ENCODE measurements at places on chromosomes 5 and 9.
A peak's percentile ranks its signal among the peaks of the same experiment; 100 is the strongest.

DNA sequence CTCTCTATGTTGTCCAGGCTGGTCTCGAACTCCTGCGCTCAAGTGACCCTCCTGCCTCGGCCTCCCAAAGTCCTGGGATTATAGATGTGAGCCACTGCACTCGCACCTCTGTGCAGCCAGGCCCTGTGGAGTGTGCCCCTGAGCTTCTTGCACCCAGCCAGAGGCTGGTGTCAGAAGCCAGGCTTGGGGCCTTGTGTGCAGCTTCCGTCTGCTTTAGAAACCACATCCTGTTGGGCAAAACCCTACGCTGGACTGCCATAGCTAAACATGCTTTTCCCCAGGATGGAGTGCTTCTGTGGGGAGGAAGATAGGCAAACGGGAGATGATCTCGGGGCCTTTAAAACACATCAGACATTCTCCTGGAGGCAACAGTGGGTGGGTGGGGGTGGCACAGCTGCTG lies 40.1 kb downstream of the PRRT1B start:
- peak; percentile 55 for DNase-seq

GRCh38 chr9:90770182-90770738 lies 31.4 kb upstream of the SYK start:
- DNase-seq, result no peak

- DNase-seq, result no peak
Measured at GRCh38 chr5:142540922-142541422, 144.9 kb downstream of the FGF1 start.

GRCh38 chr5:91006713-91007112 lies 376.4 kb downstream of the ARRDC3 start:
- no peak for DNase-seq

DNA sequence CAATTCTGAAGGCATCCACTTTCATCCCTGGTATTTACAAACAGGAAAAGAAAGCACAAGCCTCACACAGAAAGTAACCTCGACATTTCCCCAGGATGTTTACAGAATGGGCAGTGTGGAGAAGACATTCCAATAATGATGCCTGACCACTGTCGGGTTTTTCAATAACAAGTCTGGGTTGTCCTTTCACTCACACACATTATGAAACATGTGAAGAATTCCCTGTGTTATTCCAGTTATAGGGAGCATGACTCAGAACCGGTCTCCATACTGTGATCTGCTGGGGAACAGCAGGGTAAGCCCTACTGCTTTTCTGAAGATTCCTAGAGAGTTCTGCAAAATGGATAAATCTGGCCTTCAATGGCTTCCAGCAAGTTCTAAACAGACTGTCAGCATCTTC lies 155.3 kb downstream of the ADAMTS12 start:
- DNase-seq, result no peak

GRCh38 chr9:138020795-138021182 lies 143.2 kb downstream of the CACNA1B start:
- no peak for DNase-seq

- DNase-seq, result no peak
Measured at GRCh38 chr5:82639393-82640144, 361.4 kb upstream of the RPS23 start.

- DNase-seq, result no peak
Measured at GRCh38 chr5:139896718-139897117, 101.1 kb downstream of the PSD2 start.

GRCh38 chr5:27171761-27172261 lies 133.4 kb upstream of the CDH9 start:
- DNase-seq, result no peak

DNA sequence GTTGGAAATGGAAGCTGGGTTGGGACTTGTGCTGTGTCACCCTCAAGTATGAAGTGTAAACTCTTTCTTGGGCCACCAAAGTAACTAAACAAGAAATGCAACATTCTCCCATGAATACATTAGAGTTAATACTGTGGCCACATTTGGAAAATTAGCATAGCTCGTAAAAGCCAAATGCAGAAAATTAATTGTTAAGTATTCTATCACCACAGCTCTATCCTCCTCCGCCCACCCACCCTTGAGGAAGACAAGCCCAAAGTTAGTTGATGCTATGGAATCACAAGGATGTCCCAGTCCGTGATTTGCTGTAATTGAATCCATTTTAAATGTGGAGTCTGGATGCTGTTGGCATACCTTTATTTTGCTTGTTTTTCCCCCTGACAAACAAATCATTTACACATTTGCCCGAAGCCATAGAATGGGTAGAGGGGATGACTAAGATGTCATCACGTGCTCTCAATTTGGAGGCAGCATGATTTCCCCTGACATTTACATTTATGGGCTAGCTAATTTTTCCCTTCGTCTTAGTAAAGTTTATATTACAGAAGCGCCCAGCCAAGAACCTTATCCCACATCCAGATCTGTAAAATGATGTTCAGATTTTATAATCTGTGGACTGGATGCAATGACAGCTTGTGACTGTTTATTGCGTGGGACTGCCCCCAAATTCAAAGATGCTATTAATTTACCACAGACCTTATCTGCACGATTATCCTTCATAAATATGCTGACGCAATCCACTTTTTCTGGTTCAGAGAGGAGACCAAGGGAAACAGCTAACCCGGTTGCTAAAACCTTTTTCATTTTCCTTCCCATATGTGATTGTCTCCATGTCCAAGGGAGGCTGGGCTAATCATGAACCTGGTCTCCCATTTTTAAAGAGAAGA lies 3.7 kb downstream of the MSX2 start:
- DNase-seq, result no peak

- DNase-seq, result no peak
Measured at GRCh38 chr9:81549500-81550206, 139.7 kb downstream of the TLE1 start.

DNA sequence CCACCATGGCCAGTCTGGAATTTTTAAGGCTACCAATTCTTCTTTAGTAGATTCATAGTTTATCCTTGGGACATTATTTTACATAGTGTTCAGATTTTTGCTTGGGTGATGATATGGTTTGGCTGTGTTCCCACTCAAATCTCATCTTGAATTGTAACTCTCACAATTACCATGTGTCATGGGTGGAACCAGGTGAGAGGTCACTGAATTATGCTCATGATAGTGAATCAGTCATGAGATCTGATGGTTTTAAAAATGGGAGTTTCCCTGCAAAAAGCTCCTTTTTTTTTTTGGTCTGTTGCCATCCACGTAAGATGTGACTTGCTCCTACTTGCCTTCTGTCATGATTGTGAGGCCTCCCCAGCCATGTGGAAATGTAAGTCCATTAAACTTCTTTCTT lies 163.9 kb downstream of the GABRG2 start:
- no peak for DNase-seq

DNA sequence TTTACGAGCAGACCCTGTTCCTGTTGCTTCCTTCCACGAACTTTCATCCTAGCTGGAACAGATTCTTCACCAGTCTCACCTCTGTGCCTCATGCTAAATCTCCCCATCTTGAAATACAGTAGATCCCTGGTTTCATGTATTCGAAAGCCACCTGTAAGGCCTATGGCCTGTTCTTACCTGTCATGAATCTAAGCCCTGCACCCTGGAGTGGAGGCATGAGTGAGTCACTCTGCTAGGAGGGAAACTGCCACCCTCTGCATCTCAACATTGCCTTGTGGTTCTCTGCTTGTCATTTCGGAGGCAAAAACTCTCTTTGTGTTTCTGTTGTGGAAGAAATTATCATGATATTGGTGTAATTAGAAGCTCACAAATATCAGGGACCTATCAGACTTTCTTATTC lies 320.0 kb downstream of the ENC1 start:
- no peak for DNase-seq

DNA sequence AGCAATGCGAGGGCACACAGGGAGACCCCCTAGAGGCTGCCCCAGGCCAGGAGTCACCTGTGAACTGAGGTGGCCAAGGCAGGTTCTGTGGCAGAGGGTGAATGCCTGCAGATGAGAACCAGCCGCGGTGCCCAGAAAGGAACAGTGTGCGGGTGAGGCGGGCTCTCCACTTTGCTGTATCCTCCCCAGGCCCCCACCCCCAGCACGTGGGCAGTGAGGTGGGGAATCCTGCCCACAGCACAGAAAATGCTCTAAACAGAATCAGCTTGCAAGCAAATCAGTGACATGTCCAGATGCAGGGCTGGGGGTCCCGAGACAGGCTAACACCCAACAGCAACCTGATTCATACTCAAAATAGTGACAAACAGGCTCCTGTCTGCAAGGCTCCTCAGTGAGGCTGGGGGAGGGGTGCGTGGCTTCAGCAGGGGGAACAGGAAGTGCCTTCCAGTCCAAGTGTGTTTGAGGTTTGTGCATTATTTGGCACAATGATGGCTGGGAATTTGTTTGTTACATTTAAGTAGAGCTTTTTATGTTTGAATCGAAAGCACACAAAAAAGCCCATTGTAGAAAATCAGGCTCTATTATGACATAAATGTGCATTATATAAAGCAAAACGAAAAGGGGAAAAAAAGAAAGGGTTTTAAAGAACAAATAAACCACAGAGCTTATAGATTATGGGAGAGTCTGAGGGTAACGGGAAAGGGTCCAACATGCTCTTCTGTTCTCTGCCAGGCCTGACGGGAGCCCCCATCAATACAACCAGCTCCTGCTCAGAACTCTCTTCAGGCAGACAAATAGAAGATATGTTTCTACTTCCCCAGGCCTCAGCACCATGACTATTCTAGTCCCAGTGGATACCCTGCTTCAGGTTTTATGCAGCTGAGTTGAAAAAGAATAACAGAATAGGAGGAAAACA lies 201.3 kb downstream of the HSD17B3 start:
- no peak for DNase-seq

- no peak for DNase-seq
Measured at GRCh38 chr5:174317256-174317894, 271.9 kb downstream of the NSG2 start.

DNA sequence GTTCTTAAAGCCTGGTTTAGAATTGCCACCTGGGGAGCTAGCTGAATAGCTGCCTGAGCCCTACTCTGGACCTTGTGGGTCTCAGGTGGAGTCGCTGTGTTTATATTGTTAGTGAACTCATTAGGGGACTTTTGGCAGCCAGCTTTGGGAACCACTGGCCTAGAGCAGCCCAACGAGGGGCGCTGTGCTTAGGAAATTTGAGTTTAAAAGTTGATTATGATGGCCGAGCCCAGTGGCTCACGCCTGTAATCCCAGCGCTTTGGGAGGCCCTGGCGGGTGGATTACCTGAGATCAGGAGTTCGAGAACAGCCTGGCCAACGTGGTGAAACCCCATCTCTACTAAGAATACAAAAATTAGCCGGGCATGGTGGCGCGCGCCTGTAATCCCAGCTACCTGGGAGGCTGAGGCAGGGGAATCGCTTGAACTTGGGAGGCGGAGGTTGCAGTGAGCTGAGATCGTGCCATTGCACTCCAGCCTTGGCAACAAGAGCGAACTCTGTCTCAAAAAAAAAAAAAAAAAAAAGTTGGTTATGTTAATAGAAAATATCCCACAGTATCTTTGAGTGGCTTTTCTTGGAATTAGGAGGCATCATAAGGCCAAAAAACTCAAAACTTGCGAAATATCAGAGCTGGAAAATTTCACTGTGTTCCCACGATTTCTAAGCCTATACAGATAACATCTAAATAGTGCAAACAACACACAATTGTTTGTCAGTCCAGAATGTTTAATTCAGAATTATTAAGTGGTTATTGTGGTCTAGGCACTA lies 809 bp downstream of the MCCC2 start:
- no peak for DNase-seq

DNA sequence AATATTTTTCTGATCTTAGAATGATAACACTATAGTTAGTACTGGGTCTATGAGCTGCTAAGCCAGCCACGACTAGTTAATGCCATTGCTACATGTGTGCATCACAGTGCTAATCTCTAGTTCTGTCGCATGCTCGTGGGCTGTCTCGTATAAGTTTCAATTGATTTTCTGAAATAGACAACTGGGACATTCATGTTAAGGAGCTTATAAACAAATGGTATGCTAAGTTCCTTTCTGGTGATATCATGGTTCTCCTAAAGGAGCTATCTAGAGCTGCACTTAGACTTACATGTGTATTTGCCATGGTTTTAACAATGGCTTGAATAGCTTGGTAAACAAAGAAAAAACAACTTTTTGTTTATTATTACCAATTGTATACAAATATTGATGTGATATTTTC lies 46.2 kb downstream of the F2RL2 start:
- no peak for DNase-seq

DNA sequence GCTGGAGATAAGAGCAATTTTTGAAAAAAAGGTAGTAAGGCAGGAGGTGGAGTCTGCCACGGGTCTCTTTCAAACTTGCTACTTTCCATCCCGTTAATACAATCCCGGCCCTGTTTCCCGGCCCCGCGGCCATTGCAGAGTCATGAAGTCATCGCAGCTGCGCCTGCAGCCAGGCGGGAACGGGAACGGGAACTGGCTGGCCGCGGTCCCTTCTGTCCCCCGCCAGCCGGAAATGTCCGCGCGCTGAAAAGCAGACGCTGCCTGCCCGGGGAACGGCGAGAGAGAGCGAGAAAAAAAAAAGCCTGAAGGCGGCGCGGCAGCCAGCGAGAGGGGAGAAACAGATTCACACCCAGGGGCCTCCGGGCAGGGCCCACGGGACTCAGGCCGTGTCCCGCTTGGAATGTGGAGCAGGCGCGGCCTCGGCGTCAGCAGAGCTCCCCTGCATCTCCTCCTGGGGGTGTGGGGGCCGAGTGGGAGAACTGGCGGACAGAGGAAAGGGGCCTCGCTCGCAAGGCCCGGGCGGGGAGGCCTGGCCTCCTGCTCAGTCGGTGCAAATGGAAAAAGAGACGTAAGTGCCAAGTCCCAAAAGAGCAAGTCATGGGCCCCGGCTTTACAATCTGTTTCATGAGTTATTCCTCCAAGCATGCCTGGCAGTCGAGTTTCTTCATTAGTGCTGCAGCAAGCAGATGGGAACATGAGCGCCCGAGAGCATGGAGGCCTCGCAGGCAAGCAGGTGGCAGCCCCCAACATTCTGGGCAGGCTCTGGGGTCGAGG lies 201.2 kb upstream of the GAS1 start:
- no peak for DNase-seq

- DNase-seq, result no peak
Measured at GRCh38 chr9:137297966-137298365, 4.1 kb downstream of the NRARP start.

GRCh38 chr9:98215271-98215670 lies 22.8 kb upstream of the CORO2A start:
- no peak for DNase-seq

- no peak for DNase-seq
Measured at GRCh38 chr5:77400645-77401044, 91.5 kb downstream of the WDR41 start.

DNA sequence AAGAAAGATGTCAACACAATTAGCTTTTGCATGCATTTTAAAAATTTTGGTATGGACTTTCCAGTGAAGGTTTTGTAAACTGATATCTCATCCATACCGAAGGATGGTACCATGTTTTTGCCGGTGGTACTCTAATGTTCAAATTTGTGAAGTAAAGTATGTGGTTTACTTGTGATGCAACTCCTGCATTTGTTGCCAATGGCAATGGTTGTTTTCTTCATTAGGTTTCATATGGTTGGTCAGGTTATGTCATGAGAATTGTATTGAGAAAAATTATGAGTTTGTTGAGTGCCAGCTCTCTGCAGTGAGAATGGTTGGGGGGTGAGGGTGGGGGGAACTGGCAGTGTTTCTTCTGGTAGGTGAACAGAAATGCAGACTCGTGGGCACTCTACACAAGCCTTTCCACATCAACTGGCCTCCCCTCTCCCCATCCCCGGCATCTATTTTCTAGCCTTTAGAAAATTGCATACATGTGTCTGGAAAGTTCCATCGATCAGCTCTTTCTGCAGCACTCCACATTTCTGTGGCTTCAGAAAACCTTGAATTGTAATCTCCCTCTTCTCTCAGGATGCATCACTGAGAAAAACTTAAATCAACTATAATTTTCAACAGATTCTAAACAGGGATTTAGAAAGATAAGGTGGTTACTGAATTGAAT lies 107.7 kb downstream of the PDE4D start:
- no peak for DNase-seq

- DNase-seq, result no peak
Measured at GRCh38 chr5:149160291-149160787, 19.0 kb downstream of the ABLIM3 start.
